Sigmoid colon (tissue), 7 donors: ENCODE measurements at places on chromosomes 2 and 18. TPM values are rescaled to one million over a fixed set of nuclear protein-coding genes. Genes with fewer than 3 reads are reported as not detected.

DNA sequence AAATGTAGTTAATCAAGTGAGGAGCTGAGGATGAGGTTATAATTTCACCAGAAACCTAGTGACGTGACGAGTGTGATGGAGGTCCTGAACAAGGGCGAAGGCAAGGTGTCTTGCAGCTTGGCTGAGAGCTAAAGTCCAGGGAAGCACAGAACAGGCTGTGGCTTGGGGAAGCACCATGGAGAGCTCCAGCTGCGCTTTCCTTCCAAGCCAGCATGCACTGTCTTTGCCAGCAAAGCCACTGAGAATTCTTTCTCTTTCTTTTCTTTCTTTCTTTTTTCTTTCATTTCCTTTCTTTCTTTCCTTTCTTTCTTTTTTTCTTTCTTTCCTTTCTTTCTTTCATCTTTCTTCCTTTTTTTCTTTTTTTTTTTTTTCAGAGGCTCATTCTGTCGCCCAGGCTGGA is 239.3 kb downstream of the FBXO15 start:
- no peaks in the 10 kb centered on the region for H3K27me3 ChIP-seq
- H3K4me1 ChIP-seq = no peaks in the 10 kb centered on the region
- no peaks in the 10 kb centered on the region for H3K36me3 ChIP-seq
- H3K4me3 ChIP-seq = no peak overlapping the region
- no peak overlapping the region for H3K27ac ChIP-seq

Gene CD226
- 1.2 TPM for total RNA-seq

GRCh38 chr2:236646441-236646840 is 76.8 kb downstream of the ACKR3 start:
- DNase-seq = peak; percentile 61
- H3K36me3 ChIP-seq = no peaks in the 10 kb centered on the region

GRCh38 chr2:26633993-26634595 is 7.1 kb downstream of the CIB4 start:
- no peaks in the 10 kb centered on the region for H3K36me3 ChIP-seq
- H3K4me1 ChIP-seq = no peaks in the 10 kb centered on the region

DNA sequence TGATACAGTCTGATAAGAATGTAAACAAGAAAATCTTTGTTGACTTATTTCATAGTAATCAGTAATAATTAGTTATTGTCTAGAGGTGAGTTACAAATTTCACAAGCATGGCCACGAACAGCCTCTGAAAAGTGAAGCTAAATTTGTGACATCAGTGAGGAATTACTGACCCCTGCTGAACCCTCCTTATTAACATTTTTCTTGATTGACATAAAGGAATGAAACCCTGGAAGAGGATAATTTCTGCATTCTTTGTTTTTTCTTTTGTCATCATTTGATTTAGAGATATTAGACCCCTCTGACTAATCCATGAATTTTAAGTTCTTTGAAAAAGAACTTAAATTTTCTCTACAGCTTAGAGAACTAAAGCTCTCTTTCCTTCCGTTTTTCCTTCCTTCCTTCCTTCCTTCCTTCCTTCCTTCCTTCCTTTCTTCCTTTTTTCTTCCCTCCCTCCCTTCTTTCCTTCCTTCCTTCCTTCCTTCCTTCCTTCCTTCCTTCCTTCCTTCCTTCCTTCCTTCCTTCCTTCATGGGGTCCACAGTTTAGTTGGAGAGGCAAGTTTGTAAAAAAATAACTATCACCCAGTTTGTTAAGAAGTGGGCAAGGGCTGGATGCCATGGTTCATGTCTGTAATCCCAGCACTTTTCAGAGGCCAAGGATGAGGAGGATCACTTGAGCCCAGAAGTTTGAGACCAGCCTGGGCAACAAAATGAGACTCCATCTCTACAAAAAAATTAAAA is 387.0 kb downstream of the MTX2 start:
- no peaks in the 10 kb centered on the region for H3K36me3 ChIP-seq
- H3K4me1 ChIP-seq = peaks cover 10% of the 10 kb centered on the region
- H3K4me3 ChIP-seq = no peak overlapping the region
- H3K27ac ChIP-seq = no peak overlapping the region

Gene HOXD12
- 1.8 TPM for total RNA-seq

- H3K4me3 ChIP-seq = no peak overlapping the region
- H3K36me3 ChIP-seq = no peaks in the 10 kb centered on the region
- H3K4me1 ChIP-seq = no peaks in the 10 kb centered on the region
- no peak for DNase-seq
Observed at GRCh38 chr2:236852100-236852976, 233.4 kb upstream of the COPS8 start.

GRCh38 chr2:240353086-240353798 is 82.2 kb upstream of the GPC1 start:
- H3K4me3 ChIP-seq = no peak overlapping the region
- no peak overlapping the region for H3K27ac ChIP-seq
- DNase-seq = peak; percentile 63
- no peaks in the 10 kb centered on the region for H3K36me3 ChIP-seq
- H3K4me1 ChIP-seq = peaks cover 27% of the 10 kb centered on the region

DNA sequence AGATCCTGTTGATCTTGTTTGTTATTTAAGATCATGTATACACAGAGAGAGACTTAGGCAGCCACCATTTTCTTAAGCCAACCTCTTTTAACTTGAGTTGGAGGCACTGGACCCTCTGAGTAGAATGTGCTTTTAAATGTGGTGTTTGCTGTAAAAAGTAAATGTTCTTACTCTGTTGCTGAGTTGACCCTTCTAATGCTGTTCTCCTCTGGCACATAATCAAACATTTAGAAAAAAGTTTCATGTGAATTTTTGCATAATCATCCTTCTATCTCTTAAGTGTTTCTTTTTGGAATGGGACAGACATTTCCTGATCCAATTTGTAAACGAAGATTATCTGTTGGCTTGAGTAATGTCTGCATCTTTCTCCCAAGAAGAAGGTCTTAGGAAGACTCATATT is 255.1 kb upstream of the ETAA1 start:
- H3K4me3 ChIP-seq = no peak overlapping the region
- no peaks in the 10 kb centered on the region for H3K4me1 ChIP-seq
- no peaks in the 10 kb centered on the region for H3K36me3 ChIP-seq
- DNase-seq = no peak
- H3K27me3 ChIP-seq = no peaks in the 10 kb centered on the region

GRCh38 chr18:74083557-74083952 is 64.1 kb downstream of the FBXO15 start:
- no peak for DNase-seq
- H3K36me3 ChIP-seq = no peaks in the 10 kb centered on the region
- no peak overlapping the region for H3K27ac ChIP-seq
- H3K4me3 ChIP-seq = no peak overlapping the region
- no peaks in the 10 kb centered on the region for H3K27me3 ChIP-seq
